ENCODE measurements at places on chromosomes 11 and 22.

- no peak for DNase-seq
These were observed 8.9 kb upstream of the ETS1 start for GRCh38 chr11:128596250-128596649.

- DNase-seq, result no peak
These were observed 580.5 kb upstream of the CHORDC1 start for GRCh38 chr11:90803366-90803765.

DNA sequence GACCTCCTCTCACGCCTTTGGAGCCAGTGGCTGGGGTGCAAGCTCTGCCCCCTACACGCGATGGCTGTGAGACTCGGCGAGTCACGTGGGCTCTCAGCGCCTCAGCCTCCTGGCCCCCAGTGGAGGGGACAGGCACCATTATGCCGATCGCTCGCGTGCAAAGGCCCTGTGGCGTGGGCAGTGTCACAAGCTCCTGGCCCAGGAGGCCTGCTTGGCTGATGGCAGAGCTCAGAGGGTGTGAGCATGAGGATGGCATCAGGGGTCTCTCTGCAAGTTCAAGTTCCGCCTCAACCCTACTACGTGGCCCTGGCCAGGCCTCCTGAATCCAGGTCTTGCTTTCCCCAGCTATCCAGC lies 90.8 kb upstream of the KCNQ1OT1 start:
- no peak for DNase-seq

DNA sequence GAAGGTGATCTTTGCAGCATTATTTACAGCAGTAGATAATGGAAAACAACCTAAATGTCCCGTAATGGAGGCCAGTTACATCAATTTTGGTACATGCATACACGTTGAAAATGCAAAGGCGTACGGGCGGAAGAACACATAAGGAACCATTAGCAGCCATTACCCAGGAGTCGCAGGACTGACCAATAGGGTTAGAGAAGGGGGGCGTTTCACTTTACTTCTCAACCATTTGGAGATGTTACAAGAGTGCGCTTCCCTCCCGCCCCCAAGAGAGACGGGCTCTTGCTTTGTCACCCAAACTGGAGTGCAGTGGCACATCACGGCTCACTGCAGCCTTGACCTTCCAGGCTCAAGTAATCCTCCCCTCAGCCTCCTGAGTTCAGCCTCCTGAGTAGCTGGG lies 52.8 kb upstream of the SLC35C1 start:
- DNase-seq, result no peak

- no peak for DNase-seq
These were observed 10.1 kb downstream of the PHF21B start for GRCh38 chr22:44999687-45000086.

- DNase-seq, result no peak
These were observed 96.5 kb downstream of the NXPE2 start for GRCh38 chr11:114774599-114775361.

- no peak for DNase-seq
These were observed 14.5 kb downstream of the MIF start for GRCh38 chr22:23908587-23909205.

- no peak for DNase-seq
These were observed 88.7 kb downstream of the PKNOX2 start for GRCh38 chr11:125253289-125253688.

- DNase-seq, result no peak
These were observed 28.9 kb downstream of the AP1B1 start for GRCh38 chr22:29359469-29359868.

DNA sequence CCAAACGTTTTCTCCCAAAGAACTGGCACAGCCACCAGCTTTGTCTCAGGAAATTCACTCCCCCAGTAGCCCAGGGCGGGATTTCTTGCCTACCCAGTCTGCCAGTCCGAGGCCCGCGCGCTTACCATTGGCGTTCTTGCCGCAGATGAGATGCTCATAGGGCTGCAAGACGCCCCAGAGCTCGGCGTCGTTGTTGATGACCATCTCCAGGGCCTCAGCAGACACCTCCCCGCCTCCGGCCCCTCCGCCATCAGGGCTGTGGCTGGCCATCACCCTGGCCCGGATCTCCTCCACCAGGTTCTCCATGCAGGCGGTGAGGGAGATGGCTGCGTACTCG lies 1.3 kb downstream of the ABTB2 start:
- DNase-seq, result no peak

GRCh38 chr11:18775492-18776292 lies 15.9 kb downstream of the PTPN5 start:
- DNase-seq, result peak; percentile 40

DNA sequence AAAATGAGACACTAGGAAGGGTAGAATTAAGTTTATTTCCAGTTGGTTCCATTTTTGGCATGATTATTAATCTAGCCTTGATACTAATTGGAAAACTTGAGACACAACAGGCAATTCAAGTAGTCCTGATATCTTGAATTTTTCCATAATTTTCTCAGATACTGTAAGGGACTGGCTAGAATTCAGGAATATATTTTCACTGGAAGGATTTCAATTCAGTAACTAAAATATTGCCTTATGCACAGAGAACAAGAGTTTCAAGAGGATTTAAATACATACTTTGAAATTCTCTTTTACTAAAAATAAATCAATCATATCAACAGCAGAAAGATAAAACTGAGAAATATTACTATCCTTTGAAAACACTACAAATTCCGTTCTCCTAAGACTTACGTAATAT lies 632.9 kb downstream of the LRRC4C start:
- no peak for DNase-seq

DNA sequence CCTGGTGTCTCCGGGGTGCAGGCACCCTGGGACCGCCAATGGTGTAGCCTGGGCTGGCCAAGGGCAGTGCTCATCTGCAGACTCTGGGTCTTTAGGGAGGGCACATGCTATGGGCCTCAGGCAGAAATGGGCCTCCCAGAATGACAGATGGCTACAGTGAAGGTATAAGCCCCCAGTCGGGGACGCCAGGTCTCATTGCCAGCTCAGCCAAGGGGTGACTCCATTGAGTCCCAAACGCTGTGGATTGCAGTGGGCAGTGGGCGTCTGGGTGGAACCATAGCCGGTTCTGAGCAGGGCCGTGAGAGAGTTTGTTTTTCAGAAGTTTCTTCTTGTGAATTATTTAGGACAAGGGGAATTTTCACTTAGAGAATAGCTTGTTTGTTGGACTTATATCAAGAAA lies 516.9 kb downstream of the TBC1D22A start:
- DNase-seq, result no peak

DNA sequence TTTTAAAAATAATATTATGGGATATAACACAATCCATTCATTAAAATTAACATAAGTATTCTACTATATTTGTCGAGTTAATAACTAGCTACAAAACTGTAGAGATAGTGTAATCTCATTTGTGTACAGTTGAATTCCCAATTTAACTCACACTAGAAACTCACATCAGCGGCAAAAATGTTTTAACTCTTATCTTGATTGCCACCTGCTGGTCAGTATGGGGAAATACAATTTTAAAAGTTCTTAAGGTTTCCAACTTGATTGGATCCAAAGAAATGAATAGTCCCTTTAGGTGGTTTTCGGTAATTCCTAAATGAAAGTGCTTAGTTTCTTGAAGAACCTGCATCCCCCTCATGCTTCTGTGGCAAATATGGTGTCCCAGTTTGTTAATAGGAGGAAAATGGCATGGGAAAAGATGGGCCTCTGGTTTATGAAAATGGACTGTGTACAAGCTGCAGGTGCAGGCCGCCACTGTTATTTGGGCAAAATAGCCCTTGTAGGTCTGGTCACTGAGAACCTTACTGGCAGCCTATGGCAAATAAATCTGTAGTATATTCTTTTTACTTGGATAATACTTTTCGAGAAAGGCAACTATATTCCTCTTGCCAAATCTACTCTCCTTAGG lies 33.7 kb upstream of the SLC17A6 start:
- DNase-seq, result no peak

DNA sequence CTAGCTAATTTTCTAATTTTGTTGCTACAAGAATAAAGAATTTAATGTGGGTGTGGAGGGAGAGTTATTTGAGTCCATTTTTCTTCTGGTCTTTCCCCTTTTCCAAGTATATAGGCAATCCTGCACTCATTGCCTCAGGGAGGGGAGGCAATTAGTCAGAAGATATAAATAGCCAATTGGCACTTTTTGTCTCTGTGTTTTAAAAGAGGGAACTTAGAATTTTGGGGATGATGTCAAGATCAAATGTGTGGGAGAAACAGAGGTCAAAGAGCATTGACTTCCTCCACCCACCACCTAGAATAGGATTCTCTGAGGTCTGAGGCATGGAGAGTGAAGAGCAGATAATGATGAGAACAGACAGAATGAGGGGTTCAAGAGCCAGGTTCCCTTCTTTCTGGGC lies 120.3 kb upstream of the ZC3H12C start:
- no peak for DNase-seq

DNA sequence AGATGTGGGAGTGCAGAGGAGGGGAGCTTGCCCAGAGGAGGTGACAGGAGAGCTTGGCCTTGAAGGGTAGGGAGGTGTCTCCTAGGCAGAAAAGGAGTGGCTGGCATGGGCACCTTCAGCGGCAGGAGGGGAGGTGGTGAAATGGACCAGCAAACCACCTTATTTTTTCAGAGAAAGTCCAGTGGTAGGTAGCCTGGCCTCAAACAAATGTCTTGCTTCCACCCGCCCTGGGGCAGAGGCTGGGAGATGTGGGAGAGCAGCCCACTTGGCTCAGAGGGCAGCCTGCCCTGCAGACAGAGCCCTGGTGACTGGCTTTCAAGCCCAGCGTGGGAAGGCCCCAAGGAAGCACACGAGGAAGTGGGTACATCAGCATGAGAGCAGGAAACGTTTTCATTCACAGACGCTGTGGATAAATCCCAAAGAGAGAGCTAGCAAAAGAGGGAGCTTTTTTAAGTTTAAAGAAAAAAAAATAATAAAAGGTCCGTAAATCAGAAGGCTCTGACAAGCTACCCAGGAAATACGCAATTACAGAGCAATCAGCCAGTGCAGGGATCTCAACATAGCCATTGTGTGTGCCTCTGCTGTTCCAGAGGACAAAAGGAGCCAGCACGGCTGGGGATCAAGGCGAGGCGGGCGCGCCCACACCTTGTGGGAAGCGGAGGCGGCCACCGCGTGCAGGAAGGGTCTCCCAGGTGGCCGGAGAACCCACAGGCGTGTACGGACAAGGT lies 238.7 kb upstream of the PLET1 start:
- no peak for DNase-seq

DNA sequence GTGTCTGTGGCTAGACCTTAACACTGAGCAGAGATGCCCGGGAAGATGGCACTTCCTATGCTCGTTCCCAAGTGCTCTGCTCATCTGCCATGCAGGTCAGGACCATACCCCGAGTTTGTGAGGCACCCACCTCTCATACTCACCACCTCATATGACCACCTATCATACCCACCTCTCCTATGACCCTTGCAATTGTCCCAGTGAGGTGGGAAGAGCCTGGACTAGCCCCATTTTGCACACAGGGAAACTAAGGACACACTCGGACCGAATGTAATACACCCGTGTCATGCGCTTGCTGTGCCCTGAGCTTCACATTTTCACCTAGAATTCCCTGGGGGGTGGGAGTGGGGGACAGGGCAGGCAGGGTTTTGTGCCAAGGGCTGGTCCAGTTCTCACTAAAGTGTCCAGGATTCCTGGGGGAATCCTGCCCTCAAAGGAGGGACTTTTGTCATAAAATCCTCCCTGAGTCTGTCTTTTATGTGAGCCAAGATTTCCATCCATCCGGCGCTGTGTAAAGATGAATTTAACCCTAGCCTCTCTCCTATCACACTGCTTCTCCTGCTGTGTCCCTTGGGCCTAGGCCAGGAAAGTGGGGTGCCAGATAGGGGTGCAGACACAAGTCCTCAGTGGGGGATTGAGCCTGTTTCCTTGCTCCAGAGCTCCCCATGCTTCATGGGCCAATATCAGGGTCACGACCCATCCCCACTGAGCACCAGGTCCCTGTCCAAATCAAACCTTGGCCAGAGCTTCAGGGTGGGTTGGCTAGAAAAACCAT lies 20.0 kb downstream of the TPBGL start:
- DNase-seq, result no peak

DNA sequence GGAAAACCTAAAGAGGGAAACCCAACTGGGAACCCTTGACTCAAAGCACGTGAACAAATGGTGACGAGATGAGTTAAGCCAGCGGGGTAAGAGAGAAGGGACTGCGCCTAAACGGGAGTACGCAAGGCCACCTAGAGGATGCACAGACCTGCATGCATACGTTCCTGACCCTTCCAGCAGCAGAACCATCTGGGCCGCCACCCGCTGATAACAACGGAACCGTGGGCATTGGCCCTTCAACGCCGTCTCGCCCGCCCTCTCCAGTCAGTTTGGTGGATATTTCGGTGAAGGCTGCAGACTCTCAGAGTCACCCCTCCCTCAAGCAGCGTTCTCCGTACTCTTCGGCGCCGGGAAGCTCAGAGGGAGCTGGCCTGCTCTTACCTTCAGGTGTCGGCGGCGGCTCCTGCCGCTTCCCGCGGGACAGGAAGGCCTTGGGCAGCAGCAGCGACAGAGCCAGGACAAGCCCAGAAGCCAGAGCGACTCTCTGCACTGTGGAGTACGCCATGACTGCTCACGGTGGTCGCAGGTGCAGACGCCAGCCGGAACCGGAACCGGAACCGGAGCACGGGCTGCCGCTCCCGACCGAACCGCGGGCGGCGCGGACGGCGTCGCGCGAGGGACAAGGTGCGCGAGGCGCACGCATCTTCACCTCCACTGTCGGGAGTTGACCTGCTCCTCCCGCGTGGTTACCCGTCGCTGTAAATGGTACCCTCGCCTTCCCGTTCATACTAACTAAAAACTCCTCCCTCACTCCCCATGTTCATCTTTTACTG lies at the start of gene RIC3:
Gene RIC3 (minus strand): TSS at position 541 of the 773 bp plus-strand sequence. CDS start 36 bp downstream, at position 505.
- DNase-seq, result peak; percentile 6

- no peak for DNase-seq
These were observed 1.5 kb downstream of the ZP1 start for GRCh38 chr11:60868682-60869450.

GRCh38 chr22:36806835-36807234 lies 10.0 kb downstream of the PVALB start:
- DNase-seq, result no peak

- no peak for DNase-seq
These were observed 53.4 kb upstream of the EMID1 start for GRCh38 chr22:29152045-29152953.

GRCh38 chr22:44888491-44889254 lies 121.1 kb downstream of the PHF21B start:
- no peak for DNase-seq

GRCh38 chr11:14376920-14377319 lies 17.9 kb upstream of the RRAS2 start:
- no peak for DNase-seq
